Activated CD4-positive, alpha-beta T cell treated with anti-CD3 and anti-CD28 coated beads, Interleukin-2, amount 50 U/mL, for 48 hours (primary cell): ENCODE measurements at places on chromosomes 12 and 14.

DNA sequence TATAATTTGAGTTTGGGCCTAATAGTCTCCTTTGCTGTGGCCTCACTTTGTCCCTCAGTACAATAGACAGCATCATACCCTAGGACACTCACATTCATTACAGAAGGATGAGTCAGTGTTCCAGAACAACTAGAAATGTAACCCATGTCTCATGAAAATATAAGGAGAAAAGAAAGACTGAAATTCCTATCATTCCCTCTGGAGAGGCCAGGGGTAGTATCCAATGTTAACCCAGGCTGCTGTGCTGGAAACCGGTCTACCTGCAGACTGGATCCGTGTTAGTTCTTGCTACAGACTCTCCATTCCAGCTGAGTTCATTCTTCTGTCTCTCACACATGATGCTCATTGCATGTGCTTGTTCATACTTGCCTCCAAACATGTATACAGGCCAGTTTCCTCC, 75.8 kb upstream of the HOXC13 start:
- DNase-seq, result no peak

DNA sequence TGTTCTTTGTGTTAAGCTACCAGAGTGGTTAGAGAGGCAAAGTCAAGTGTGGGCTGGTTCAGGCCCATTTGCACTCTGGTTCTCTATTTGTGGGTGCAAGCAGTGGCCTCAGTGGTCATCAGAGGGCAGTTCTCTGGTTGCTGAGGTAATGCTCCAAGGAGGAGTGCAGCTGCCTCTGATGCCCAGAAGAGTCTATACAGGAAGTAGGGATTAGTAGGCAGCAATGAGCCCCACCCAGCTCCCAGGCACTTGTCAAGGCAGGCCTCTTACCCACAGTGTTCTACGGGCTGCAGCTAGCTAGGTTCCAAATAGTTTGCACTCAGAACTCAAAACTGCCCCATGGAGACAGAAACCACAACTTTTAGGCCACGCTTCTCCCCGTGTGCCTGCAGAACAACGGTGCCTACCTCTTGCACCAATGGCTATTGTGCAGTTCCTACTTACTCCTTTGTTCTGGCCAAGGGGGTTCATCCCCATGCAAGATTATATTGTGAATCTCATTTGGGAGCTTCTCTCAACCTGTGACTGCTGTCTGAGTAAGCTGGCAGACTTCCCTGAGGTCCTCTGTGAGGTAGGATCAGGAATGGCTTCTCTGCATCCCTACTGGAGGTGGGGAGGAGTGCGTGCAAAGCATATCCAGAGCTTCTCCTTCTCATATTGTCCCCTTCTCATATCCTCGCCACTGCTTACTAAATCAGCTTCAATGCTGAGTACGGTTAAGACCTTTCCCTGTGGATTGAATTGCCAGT, 410.3 kb upstream of the LMO3 start:
- no peak for DNase-seq

- DNase-seq, result no peak
These were observed 87.3 kb downstream of the TTLL5 start for GRCh38 chr14:75748336-75748735.

DNA sequence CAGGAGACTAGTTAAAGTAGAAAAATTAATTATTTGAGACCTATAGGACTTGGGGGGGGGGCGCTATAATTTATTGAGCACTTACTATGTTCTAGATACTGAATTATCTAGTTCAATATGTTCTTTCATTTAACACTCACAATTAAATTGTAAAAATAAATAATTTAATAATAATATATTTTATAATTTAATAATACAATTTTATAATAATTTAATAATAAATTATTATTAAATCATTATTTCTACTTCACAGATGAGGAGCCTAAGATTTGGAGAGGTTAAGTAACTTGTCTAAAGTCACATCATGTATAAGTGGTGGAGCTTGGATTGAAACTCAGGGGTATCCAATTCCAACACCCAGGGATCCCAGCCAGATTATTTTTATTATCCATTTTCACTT, 98.8 kb upstream of the CCDC175 start:
- no peak for DNase-seq

DNA sequence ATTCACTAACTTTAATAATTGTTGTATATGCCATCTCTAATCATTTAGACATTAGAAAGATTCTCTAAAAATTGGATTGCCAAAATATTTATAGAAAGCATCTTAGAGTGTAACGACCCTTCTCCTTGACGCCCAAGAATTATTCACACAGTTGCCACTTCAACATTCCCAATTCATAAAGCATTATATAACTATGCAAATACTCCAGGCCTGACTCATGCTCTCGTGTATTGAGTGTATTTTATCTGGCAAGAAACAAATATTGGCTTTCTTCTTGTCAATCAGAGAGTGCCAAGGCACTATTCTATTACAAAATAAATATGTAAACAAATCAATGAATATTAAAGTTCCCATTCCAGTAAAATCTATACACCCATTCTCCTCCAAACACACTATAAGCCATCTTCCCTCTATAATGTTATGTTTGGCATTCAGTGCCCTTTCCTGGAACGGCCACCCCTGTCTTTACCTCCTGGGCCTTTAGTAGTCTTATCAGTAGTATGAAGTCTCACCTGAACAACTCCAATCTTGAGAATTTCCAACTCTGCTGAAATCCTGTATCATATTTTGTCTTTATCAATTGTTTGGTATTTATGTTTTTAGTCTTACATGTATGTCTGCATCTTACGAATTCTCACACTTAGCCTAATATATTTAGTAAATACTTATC, 182.6 kb downstream of the PIK3C2G start:
- no peak for DNase-seq

DNA sequence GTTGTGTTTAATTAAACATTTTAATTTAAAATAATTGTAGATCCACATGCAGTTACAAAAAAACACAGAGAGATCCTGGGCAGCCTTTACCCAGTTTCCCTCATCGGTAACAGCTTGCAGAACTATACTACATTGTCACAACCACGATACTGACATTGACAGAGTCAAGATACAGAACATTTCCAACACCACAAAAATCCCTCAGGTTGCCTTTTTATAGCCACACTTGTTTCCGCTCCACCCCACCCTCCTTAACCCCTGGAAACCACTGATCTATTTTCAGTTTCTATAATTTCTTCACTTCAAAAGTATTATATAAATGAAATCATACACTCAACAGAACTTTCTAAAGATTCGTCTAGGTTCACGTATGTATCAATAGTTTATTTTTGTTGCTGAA, 458.8 kb upstream of the SOX5 start:
- no peak for DNase-seq

DNA sequence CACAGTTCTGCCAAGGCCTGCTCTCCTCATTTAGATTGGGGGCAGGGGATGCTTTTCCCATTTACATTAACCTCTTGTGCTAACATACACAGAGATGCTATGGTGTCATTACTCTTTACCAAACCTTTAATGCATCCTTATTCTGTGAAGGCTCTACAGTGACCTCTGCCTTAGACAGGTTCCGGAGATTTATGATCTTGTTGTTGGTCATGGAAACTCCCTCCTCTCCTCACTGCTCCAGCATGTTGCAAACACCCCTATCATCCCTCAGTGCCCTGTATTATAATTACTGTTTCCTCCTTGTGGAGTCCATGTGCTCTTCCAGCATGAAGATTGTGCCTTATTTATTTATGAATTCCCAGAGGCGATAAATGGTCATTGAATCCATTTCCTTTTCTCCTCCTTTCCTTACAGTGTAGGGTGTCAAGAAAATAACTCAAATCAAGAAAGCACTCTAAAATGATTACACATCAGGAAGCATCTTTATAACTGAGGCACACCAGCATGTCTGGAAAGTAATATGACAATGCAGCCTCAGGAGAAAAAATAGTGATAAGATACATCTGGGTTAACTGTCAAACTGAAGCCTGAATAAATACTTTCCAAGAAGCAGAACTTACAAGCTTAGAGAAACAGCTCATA, 37.8 kb downstream of the RTN1 start:
- no peak for DNase-seq

DNA sequence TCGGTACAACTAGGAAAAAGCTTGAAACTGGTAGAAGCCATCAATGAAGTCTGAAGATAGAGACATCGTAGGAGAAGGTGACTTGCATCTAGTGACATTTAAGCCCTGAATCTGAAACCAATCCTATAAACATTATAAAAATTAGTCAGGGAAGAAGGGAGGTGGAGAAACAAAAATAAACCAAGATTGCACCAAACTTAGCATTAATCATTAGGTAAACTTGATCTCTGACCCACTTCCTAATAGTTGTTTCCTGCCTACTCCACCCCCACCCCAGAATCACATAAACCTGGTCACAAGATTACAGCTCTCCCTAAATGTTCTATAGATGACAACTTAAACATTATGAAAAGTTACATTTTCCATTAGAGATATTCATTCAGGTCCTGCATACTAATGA, 40.4 kb downstream of the TSPAN19 start:
- no peak for DNase-seq

GRCh38 chr14:20986811-20987210, 3.0 kb upstream of the METTL17 start:
- no peak for DNase-seq

DNA sequence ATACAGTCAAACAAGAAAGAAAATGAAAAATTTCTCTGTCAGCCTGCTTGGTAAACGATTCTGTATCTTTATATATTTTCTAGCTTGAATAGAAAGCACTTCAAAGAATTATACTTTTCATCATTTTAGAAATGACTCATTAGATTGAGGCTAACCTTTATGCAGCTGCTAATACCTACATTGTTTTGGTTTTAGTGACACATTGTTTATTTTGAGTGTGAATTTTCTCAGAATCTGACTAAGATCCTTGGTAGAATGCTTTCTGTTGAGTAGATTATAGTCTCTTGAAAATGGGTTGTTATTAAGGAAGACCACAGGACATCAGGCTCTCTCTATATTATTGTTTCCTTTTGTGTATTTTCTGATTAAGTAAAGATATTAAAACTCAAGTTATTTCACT, at the start of gene PMCH:
Gene PMCH, minus strand, starts transcription at position 45 of the 400 bp plus-strand sequence. CDS start 63 bp downstream, outside the sequence.
- DNase-seq, result no peak

- no peak for DNase-seq
These were observed 121.6 kb downstream of the GLT1D1 start for GRCh38 chr12:128974881-128975280.

- no peak for DNase-seq
These were observed 533.7 kb downstream of the RPS29 start for GRCh38 chr14:49052521-49052920.

DNA sequence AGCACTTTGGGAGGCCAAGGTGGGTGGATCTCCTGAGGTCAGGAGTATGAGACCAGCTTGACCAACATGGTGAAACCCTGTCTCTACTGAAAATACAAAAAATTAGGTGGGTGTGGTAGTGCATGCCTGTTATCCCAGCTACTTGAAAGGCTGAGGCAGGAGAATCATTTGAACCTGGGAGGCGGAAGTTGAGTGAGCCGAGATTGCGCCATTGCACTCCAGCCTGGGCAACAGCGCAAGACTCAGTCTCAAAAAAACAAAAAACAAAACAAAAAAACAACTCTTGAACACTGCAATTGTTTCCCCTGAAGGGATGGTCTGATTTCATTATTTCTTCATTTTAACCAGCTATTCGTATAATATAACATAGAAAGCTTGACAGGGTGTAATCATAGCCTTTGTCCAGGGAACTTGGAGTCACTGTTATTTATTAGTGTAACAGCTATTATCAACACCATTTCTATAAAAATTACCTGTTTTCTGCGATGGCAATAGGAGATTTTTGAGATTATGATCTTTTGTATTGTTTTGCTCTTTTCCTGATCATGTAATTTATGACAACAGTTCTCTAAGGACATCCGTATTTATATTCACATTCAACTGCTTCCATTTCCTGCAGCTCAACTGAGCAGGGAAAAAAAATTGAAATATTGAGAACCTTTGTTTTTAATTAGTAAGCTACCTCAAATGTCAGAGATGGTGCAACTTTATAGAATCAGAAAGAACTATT, 94.7 kb downstream of the DIP2B start:
- DNase-seq, result no peak

DNA sequence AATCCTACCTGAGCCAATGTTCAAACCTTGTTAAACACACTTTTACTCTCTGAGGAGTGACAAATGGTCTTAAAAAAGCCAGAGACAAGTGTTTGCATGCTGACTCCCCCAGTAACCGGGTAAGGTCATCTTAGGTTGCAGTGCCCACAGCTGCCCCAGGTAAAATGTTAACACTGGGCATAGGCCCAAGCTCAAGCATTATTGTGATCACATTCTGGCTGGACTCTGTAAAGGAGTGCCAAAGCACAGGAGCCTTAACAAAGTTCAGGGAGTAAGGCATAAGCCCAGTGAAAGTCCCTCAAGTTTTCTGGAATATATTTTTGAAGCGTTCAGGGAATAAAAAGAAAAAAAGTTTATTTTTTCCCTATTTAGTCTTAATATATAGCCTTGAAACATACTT, 8.6 kb downstream of the EDDM3A start:
- no peak for DNase-seq

DNA sequence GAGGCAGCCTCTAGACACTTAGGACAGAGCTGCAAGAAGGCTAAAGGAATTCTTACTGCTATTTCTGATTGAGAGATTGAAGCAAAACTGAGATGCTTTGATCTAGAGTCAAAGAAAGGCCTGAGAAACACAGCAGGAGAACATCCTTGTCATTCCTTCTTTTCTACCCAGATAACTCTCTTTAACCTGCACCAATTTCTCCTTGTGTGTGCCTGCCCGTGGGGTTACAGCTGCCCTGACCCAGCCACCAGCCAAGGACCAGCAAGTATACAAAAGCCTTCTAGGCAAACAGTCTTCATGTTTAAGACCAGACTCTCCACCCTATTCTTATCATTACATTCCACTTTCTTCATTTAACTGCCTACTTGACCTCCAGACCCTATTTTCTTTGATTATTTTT, 81.7 kb upstream of the PRB2 start:
- no peak for DNase-seq

GRCh38 chr12:112463478-112463877, 44.7 kb downstream of the PTPN11 start:
- DNase-seq, result no peak

- no peak for DNase-seq
These were observed 52.1 kb downstream of the DRAM1 start for GRCh38 chr12:101929365-101930041.

- no peak for DNase-seq
These were observed 226.4 kb downstream of the ANO2 start for GRCh38 chr12:5718680-5719079.

DNA sequence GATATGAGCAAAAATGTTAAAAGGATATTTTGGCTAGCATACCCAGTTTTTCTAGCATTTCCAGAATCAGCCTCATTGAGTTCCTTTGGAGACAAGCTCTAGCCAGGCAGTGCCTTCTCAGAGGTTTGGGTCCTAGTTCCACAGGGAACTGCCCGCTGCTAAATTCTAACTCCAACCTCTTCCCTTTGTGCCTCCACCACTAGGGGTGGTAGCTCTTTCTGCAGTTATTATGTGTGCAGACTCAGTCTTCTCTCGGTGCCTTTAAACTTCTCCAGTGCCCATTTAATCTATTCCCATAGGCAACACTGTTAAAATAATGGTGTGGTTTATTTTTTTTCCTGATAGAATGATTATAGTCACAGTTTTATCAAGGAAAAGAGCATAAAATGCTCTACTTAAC, 21.5 kb upstream of the SLC25A3 start:
- no peak for DNase-seq
